Stimulated activated CD4-positive, alpha-beta T cell treated with anti-CD3 and anti-CD28 coated beads, Interleukin-4, amount 100 ng/mL, for 24 hours (primary cell): ENCODE measurements at places on chromosomes 3 and 15.
A peak's percentile ranks its signal among the peaks of the same experiment; 100 is the strongest.

DNA sequence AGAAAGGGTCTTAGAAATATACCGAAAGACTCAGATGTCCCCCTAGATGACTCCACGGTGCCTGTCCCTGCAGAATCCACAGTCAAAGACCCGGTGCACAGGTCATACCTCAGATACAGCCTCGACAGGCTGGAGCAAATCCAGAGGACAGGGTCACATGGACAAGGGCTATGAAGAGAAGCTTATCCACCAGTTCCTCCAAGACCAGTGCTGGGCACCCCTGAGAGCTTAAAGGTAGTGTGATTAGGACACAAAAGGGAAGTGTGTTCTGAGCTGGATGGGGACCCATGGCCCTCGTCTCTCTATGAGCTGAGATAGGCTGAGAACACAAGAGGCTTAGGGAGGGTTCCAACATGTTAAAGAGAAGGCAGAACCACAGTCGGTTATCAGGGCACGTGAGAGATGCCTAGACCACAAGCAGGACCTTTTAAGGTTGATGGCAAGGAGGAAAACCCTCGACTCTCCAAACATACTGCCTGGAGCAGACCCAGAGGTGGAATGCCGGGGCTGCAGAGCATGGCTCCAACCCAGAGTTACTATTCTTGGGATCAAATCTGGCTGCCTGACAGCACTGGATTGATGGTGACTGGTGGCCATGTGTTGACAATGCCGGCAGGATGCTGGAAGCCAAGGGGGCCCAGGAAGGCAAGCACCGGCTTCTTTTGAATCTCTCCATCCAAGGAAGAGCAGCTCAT is 46.9 kb downstream of the ADCY5 start:
- DNase-seq: no peak

- DNase-seq: no peak
These were observed 112.5 kb downstream of the RPLP1 start for GRCh38 chr15:69565066-69565655.

DNA sequence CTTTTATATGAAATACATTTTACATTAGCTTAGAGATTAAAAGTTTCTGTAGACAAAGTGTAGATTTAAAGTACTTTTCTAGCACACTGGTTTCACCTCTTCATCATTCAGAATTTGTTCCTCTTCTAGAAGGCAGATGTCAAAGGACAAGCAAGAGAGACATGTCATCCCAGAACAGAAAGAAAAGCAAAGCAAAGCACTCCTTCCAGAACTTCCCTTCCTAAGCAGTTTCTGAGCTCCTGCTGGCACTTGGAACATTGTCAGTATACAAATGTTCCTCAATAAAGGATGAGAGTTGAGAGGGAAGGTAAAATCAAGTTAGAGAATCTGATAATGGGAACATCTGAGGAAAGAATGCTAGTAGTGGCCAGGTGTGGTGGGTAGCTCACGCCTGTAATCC is 26.2 kb downstream of the TMOD3 start:
- DNase-seq: no peak

DNA sequence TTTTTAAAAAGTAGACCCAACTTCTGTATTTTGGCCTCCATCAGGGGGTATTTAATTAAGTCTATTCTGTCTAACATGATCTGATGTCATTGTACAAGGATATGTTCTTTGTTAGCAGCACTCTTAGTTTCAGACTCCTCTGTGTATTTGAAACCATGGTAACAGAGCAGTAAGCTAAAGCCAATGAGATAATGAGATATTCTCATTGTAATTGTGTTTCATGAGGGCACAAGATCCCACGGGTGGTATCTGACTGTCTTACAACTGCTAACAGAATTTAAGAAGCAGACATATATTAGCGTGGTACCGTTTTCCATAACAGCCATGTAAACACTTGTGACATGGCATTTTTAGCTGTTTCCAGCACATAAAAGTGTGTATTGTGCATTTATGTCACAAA is 251.2 kb upstream of the VEPH1 start:
- DNase-seq: no peak

DNA sequence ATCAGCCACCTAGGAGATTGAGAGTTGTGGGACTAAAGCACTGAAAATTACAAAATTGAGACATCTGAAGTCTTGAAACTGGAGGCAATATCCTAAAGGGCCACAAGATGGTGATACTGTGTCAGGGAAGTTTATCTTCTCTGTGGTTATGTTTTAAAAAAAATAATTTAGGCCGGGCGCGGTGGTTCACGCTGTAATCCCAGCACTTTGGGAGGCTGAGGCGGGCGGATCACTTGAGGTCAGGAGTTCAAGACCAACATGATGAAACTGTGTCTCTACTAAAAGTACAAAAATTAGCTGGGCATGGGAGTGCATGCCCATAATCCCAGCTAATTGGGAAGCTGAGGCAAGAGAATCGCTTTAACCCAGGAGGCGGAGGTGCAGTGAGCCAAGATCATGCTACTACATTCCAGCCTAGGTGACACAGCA is 17.9 kb upstream of the NIT2 start:
- peak; percentile 46 for DNase-seq

- DNase-seq: no peak
These were observed 56.3 kb downstream of the TJP1 start for GRCh38 chr15:29765898-29766527.

DNA sequence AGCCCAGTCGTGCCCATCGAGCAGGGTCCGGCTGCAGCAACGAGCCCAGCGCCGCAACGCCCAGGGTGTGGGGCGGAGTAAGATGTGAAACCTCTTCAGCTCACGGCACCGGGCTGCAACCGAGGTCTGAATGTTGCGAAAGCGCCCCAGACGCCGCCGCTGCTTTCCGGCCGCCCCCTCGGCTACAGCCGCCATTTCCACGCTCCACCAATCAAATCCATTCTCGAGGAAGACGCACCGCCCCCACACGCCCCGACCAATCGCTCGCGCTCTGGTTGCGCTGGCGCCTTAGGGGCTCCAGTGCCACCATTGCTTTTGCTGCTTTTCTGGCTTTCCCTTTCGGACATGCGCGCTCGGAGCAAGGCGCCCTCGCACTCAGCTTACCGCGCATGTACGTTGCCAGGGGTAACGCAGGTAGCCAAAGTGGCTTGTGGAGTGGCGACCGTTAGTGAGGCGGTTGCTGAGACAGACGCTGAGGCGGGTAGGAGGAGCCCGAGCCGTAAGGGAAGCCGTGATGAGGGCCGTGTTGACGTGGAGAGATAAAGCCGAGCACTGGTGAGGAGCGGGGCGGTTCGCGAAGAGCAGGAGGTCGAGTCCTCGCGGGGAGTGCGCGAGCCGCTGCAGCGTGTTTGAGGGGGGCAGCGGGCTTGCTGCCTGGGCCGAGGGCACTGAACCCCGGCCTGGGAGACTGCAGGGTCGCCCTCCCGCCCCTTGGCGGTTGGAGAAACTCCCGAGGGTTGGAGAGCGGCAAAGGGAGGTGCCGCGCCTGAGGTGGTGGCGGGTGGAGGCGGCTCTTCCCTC is at the start of the genes IFT122 and MBD4:
Gene IFT122, plus strand, starts transcription at position 408 of the 801 bp plus-strand sequence. Its CDS starts 107 bp downstream, at position 515.
Gene MBD4, minus strand, starts transcription at position 132 of the 801 bp plus-strand sequence. Its CDS starts 115 bp downstream, at position 17.
- DNase-seq: peak; percentile 99

DNA sequence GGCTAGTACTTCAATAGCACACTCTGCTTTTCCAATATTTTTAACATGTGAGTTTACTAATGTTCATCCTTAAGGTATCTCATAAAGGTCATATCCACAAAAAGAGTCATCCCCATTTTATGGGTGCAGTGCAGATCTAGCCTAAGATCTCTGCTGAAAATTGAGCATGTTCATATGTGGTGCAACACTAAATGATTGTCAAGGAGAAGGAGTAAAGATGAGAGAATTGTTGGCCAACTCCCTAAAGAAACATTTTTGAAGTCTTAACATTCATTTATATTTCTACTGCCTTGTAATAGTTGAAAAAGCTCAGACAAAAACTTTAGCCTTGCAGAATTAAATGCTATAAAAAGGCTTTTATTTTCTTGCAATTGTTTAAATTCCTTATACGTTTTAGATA is 1159.6 kb downstream of the TBL1XR1 start:
- no peak for DNase-seq

DNA sequence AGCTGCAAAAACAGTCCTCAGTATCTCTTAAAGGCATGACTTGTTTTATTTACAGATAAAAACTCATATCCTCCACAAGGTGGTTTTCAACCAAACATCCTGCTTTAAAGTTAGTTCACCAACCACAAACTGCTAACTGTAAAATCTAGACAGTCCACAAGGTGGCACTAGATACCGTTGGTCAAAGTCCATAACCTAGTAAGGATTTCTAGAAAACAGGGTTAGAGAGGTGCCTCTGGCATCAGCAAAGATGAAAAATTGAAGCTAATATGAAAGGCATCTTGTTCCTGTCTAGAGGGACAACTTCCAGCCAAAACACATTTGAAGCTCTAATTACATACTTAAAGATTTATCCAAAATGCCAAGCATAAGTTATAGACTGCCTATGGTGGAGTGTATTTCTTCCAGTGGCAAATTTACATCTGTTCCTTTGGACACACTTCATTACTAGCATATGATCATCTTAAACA is 56.0 kb downstream of the ZMAT3 start:
- peak; percentile 76 for DNase-seq

GRCh38 chr3:123926396-123926795 is 34.6 kb downstream of the CCDC14 start:
- no peak for DNase-seq

DNA sequence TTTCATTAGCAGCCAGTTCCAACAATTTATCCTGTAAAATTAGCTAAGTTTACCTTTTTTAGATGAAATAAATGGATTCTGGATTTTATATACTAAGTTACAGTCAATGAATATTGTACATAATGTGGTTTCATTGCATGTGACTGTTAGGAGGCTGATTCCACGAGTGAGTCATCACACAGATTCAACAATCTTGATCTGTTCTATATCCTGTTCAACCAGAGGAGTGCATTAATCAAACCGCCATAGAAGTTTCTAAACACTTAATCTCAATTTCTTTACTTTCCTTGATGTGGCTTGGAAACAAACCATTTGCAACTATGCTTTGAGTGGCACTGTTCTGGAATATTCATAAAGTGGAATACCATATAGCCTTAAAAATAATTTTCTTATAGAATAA is 15.3 kb downstream of the DNAJC13 start:
- DNase-seq: peak; percentile 6

DNA sequence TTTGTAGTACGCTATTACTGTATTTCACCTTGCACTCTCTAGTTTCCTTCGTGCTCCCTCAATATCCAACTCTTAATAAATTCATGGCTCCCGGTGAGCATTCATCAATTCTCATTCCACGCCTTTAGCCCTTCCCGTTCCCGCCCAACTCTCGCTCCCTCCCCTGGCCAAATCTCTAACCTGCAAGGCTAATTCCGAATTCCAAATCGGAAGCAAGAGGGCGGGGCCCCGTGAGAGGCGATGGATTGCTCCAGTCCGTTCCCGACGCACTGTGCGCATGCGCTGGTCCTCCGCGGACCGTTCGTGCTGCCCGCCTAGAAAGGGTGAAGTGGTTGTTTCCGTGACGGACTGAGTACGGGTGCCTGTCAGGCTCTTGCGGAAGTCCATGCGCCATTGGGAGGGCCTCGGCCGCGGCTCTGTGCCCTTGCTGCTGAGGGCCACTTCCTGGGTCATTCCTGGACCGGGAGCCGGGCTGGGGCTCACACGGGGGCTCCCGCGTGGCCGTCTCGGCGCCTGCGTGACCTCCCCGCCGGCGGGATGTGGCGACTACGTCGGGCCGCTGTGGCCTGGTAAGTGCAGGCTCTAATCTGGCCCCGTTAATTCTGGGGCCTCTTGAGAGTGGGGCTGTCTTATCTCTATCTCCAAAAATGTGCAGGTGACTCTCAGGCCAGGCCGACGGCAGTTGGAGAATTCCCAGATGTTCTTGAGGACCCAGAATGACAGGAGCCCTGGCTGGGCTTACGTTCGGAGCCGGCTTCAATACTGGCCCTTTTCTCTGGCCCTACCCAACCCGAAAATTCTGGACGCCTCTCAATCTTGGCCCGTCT is at the start of gene OPA1:
Gene OPA1, plus strand, starts transcription at position 368 of the 827 bp plus-strand sequence. Its CDS starts 170 bp downstream, at position 538.
- peak; percentile 94 for DNase-seq

DNA sequence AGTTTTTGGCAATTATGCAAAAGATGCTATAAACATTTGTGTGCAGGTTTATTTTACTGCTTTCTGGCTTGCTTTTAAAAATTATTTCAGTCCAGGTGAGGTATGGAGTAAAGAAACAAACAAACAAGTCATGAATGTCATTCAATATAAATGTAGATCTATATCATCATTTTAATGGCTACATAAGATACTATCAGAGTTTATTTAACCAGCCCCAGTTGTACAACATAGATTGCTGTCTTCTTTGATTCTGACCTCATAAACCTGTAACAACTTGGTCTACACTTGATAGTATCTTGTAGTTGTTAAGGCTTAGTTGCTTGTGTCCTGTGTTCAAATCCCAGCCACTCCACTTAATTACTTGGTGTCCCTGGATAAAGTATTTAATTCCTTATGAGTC is 46.0 kb upstream of the RNU6-1 start:
- no peak for DNase-seq

- no peak for DNase-seq
These were observed 12.2 kb downstream of the MYLK start for GRCh38 chr3:123871946-123872345.

DNA sequence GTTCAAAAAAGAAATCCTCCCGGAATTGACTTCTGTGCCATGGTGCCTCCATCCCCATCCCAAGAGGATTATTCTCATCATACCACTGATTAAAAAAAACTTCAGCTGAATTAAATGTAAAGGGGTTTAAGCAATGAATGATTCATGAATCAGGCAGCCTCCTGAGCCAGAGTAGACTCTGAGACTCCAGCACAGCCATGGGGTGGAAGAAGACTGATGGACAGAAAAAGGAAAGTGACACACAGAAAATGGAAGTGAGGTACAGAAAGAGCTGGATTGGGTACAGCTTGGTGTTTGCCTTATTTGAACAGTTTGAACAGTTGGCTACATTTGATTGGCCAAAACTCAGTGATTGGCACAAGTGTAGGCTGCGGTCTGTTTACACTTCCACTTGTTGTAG is 224.8 kb upstream of the ATP10A start:
- no peak for DNase-seq

DNA sequence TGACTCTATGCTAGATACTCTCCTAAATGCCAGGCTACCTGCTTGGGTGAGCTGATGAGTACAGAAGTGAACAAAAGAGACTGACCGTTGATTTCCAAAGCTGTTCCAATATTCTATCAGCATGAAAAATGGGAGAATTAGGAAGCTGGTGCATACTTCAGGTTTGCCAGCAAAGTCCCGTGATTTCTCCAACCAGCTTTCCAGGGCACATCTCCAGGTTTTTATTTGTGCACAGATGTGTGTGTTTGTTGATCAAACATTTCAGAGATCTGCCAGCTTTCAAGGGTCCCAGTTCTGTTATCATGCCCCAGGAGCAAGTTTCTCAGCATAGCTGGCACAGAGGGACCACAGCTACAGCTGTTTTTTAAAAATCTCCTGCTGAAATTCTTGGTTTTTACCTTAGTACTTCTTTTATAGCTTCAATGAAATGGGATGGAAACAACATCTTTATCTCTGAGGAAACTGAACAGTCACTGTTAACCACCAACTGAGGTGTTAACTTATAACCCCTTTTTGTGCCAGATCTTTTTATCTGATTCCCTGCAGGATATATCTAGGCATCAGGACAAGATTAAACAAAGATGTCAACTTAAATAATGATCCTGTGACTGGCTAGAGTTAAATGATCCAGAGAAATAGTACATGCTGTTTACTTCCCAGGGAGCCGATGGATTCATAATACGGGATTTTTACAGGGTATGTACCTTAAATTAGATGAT is 380.8 kb downstream of the GRM7 start:
- no peak for DNase-seq

- no peak for DNase-seq
These were observed 84.6 kb upstream of the SLC7A14 start for GRCh38 chr3:170670504-170670903.

GRCh38 chr15:67037694-67038093 is 27.7 kb upstream of the SMAD3 start:
- DNase-seq: no peak
